ENCODE measurements at places on chromosomes 1 and 21.
A peak's percentile ranks its signal among the peaks of the same experiment; 100 is the strongest.

DNA sequence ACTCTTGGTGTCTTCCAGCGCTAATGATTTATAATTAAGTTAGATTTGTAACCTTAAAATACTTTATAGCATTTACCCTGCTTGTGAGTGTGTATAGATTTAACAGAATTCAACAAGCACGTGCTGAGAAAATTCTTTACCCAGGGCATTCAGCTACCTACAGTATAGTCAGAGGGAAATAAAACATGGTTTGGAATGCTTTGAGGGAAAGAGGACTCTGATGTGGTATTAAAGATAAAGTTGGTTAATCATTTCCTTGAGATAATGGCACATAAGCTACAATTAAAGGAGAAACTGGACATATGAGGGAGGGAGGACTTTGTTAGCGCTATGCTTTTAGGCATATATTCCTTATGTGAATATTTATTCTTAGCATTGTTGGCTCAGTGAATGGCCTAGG is 26.4 kb upstream of the IL12RB2 start:
- no peak overlapping the region for H3K4me3 ChIP-seq
- no peaks in the 10 kb centered on the region for H3K4me1 ChIP-seq
- no peaks in the 10 kb centered on the region for H3K36me3 ChIP-seq
- H3K27me3 ChIP-seq: no peaks in the 10 kb centered on the region

DNA sequence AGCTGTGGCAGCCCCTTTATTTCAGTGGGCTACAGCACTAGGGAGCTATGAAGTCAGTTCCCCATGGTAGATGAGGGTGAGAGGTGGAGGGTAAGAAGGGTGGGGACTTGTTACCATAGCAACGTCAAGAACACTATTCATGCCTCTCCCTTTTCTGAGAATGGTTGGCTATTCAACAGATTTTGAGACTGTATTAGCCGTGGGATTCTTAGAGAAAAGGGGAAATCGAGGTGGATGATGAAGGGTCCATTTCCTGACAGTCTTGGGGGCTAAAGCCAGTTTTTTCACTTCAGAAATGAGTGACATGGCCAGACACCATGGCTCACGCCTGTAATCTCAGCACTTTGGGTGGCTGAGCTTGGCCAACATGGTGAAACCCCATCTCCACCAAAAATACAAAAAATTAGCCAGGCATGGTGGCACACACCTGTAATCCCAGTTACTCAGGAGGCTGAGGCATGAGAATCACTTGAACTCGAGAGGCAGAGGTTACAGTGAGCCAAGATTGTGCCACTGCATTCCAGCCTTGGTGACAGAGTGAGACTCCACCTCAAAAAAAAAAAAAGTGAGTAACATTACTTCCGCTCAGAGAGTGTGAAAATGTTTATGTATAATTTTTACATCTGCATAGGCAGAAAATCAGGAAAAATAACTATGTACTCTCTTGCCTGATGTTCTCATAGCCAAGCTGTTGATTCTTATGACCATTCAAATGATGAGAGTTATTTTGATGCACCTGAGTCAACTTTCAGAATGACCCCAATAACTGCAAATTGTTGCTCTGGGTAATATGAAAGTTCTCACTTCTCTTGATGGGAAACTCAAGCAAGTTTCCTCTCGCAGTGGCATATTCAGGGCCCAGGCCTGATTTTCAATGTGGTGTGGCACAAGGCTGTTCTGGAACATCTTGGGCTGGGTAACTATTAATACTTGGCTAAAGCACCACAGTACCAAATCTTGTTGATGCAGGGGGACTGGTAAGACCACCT is 23.2 kb upstream of the RGSL1 start:
- no peak overlapping the region for H3K4me3 ChIP-seq
- H3K36me3 ChIP-seq: no peaks in the 10 kb centered on the region
- H3K27ac ChIP-seq: no peak overlapping the region
- H3K27me3 ChIP-seq: peaks cover 4% of the 10 kb centered on the region
- no peak for ATAC-seq

GRCh38 chr1:99441299-99442095 is 177.2 kb downstream of the PLPPR4 start:
- H3K36me3 ChIP-seq: no peaks in the 10 kb centered on the region
- peak overlapping the region; percentile 11 for H3K27ac ChIP-seq
- no peaks in the 10 kb centered on the region for H3K27me3 ChIP-seq
- no peak overlapping the region for H3K4me3 ChIP-seq
- H3K4me1 ChIP-seq: no peaks in the 10 kb centered on the region

DNA sequence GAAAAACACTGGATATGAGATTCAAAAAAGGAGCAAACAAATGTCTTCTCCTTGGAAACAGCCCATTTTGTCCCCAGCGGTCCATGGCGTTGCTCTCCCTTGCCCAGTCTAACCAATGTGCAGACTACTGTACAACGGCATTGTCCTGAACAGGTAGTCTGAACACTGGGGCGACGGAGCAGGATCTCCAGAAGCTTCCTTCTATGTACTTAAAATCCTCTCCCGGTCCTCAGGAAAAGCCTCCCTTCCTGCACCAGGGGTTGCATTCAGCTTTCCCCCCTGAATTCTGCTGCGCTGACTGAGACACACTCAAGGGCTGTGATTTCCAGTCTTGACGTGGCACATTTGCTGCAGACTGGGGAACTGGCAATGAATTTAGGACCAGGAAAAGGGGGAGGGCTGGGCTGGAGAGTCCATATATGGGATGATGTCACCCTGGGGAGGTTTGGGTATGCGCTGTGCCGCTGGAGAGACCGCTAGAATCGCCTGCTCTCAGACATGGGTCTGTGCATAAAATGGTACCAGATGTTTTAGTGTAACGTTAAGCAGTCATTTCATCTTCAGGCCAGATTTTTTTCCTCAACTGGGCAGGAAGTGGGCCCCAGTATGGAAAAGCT is 275.9 kb upstream of the C1orf105 start:
- H3K27ac ChIP-seq: peak overlapping the region; percentile 82
- no peaks in the 10 kb centered on the region for H3K27me3 ChIP-seq
- ATAC-seq: peak; percentile 99
- peak overlapping the region; percentile 54 for H3K4me3 ChIP-seq

DNA sequence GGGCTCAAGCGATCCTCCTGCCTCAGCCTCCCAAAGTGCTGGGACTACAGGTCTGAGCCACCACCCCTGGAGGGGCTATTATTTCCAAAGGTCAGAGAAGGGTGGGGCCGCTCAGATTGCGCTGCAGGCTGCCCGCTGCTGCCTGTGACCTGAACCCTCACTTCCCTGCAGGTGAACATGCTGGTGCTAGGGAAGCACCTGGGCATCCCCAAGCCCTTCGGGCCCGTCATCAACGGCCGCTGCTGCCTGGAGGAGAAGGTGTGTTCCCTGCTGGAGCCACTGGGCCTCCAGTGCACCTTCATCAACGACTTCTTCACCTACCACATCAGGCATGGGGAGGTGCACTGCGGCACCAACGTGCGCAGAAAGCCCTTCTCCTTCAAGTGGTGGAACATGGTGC is 8.6 kb upstream of the PADI6 start:
- no peak overlapping the region for H3K4me3 ChIP-seq
- H3K27ac ChIP-seq: no peak overlapping the region
- no peak for ATAC-seq

DNA sequence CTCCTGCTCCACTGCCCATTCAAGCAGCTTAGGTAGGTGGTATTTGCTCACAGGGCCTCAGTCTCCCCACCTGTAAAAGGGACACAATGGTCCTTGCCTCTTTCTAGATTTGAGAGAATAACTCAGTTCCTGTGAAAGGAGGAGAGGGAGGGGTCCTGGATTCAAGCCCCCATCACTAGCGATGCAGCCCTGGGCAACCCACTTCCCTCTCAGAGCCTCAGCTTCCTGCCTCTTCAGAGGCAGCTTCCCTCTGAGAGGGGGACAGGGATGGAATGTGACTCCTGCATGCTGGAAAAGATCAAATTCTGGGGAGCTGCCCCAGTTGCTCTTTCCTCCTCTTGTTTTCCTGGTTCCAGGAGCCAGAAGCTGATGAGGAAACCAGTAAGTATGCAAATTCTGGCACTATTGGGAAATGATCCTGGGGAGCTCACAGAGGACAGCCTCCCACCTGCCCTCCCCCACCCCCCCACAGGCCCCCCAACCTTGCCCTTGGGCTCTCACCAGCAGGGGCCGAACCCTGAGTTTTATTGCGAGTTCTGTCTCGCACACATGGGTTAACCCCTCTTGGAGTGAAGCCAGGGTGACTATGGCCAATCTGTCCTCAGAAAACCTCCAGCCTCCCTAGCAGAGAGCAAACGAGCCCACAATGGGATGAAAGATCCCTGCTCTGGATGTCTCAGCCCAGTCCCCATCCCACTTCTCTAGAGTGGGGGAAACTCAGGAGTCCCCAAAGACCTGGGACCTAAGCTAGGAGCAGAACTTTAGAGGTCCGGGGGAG is 11.7 kb downstream of the ZC3H12A start:
- peaks cover 48% of the 10 kb centered on the region for H3K4me1 ChIP-seq
- H3K36me3 ChIP-seq: no peaks in the 10 kb centered on the region
- peak; percentile 24 for ATAC-seq

DNA sequence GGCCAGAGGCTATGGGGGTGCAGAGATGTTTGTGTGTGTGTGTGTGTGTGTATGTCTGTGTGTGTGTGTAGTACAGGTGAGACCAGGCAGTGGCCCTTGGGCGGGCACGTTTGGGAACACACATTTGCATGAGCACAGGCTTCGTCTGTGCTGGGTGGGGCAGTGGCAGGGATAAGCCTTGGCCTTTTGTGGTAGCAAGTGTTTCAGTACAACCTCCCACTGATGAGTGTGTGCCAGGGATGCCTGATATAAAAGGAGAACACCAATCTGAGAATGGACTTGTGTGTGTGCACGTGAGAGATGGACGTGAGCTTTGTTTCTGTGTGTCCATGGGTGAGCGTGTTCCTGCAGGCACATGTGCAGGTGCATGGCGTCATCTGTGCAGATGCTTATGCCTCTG is 3.0 kb downstream of the NTRK1 start:
- H3K27me3 ChIP-seq: peaks cover 92% of the 10 kb centered on the region
- no peaks in the 10 kb centered on the region for H3K36me3 ChIP-seq
- H3K4me3 ChIP-seq: no peak overlapping the region
- no peak overlapping the region for H3K27ac ChIP-seq
- ATAC-seq: no peak

- no peak overlapping the region for H3K4me3 ChIP-seq
- ATAC-seq: no peak
- H3K36me3 ChIP-seq: no peaks in the 10 kb centered on the region
- no peaks in the 10 kb centered on the region for H3K4me1 ChIP-seq
- H3K27ac ChIP-seq: no peak overlapping the region
- H3K27me3 ChIP-seq: no peaks in the 10 kb centered on the region
These were observed 239.9 kb downstream of the HHAT start for GRCh38 chr1:210568631-210569030.

GRCh38 chr1:97262842-97263241 is 541.3 kb downstream of the PTBP2 start:
- H3K4me3 ChIP-seq: no peak overlapping the region
- no peaks in the 10 kb centered on the region for H3K27me3 ChIP-seq
- H3K27ac ChIP-seq: no peak overlapping the region

GRCh38 chr1:33928251-33928650 is 64.4 kb downstream of the HMGB4 start:
- H3K27ac ChIP-seq: no peak overlapping the region
- peaks cover 20% of the 10 kb centered on the region for H3K27me3 ChIP-seq
- H3K4me1 ChIP-seq: no peaks in the 10 kb centered on the region
- no peak for ATAC-seq
- no peak overlapping the region for H3K4me3 ChIP-seq

DNA sequence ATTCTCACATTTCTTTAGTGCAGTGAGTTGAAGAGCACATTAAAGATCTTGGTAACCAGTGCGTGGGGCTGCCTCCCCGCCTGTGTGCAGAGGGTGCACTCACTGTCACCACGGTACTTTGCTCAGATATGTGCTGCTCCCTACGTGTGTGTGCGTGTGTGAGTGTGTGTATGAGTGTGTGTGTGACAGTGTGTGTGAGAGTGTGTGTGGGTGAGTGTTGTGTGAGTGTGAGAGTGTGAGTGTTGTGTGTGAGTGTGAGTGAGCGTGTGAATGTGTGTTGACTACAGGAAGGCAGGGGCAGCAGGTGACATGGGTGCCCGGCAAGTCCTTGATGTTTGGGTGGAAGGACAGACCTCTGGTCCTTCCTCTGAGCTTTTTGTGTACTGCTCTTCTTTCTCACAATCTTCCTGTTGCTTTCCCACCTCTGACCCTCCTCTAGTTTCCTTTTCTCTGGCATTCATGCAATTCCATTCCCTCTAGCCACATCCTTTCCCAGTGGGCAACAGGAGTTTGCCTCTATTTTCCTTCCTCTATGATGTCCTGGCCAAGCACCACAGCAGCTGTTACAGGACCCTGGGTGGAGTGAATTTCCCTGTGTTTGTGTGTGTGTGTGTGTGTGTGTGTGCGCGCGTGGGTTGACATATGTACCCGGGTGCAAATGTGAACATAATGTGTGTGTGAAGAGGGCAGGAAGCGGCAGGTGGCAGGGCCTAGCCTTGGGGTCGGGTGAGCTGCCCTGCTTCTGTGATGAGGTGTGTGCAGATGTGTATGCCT is 19.8 kb downstream of the LHX4 start:
- H3K4me3 ChIP-seq: no peak overlapping the region
- no peak overlapping the region for H3K27ac ChIP-seq
- H3K4me1 ChIP-seq: no peaks in the 10 kb centered on the region
- no peaks in the 10 kb centered on the region for H3K36me3 ChIP-seq
- peak; percentile 20 for ATAC-seq

- H3K4me1 ChIP-seq: no peaks in the 10 kb centered on the region
- ATAC-seq: no peak
- no peak overlapping the region for H3K27ac ChIP-seq
These were observed 106.1 kb downstream of the PDE9A start for GRCh38 chr21:42759594-42759927.

GRCh38 chr1:246778663-246779062 is 54.5 kb downstream of the SCCPDH start:
- no peak for ATAC-seq
- H3K36me3 ChIP-seq: peaks cover 61% of the 10 kb centered on the region
- H3K4me3 ChIP-seq: no peak overlapping the region
- H3K27me3 ChIP-seq: no peaks in the 10 kb centered on the region
- H3K4me1 ChIP-seq: no peaks in the 10 kb centered on the region

DNA sequence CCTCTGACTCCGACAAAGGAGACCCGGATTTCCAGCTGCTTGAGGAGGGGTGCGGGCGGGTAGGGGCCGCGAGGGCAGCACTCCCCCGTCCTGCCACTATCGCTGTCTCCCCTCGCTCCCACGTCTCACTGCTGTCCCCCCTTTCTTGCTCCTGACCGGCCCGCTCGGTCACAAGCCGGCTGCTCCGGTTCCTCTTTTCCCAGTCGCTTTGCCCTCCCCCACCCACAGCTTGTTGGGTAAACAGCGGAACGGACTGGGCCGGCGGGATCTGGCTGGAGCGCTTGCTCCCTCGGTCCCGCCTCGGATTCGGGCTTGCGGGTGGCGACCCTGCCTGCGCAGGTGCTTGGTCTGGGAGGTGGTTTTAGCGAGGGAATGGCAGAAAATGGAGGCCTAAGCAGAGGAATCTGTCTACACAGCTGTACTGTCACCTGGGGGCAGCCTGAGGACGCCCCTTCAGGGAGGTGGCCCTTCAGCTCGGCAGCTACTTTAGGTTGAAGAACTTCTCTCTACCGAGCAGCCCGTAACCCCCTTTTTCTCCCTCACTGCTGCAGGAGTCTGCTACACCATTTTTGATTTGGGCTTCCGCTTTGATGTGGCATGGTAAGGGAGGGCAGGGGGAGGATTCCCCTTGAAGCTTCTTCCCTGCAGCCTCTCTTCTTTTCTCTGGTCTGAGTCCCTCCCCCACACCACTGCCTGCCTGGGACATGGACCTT is 645 bp downstream of the ATP6V0B start:
- peak overlapping the region; percentile 92 for H3K27ac ChIP-seq
- ATAC-seq: peak; percentile 9
- peaks cover 68% of the 10 kb centered on the region for H3K4me1 ChIP-seq
- peaks cover 46% of the 10 kb centered on the region for H3K36me3 ChIP-seq

- H3K27me3 ChIP-seq: peaks cover 23% of the 10 kb centered on the region
- ATAC-seq: peak; percentile 72
- peak overlapping the region; percentile 77 for H3K27ac ChIP-seq
- H3K36me3 ChIP-seq: no peaks in the 10 kb centered on the region
These were observed 1.0 kb downstream of the PLEKHG5 start for GRCh38 chr1:6490181-6491080.

All from gastroesophageal sphincter (tissue), 4 donors.